ENCODE measurements at places on chromosomes 3 and 15.

DNA sequence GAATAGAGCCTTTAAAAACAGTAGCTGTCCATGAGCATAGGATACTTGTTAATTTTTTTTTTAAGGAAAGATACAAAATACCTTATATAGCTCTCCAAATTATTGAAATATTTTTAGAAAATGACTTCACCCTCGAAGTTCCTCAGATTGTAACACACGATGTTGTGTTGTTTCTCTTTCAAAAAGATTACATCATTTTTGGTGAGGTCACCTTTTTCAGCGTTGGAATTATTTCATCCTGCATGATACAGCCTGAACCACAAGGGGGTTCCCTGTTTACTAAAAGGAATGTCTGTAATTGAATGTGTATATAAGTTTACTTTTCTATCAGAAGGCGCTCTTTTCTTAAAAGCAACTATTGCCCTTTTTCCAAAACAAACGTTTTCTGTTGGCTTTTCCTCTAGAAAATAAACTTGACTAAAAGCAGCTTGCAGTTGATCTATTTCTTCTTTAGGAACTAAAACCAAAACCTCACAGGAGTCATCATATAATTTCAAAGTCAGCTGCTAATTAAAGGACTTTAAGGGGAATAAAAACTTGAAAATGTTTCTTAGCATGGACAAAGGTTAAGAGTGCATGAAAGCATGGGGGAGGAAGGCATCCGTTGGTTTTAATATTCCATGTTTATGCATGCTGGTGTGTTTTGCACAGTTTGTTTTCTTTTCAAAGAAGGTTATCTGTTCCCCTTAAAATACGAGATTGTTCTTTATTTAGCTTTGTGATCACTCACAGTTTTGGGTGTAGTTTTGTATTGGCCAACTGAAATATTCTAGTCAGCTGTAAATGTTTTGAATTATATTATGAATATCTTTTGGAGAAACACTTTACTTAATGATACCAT, 29.4 kb downstream of the LYSMD4 start:
- no peak for DNase-seq

DNA sequence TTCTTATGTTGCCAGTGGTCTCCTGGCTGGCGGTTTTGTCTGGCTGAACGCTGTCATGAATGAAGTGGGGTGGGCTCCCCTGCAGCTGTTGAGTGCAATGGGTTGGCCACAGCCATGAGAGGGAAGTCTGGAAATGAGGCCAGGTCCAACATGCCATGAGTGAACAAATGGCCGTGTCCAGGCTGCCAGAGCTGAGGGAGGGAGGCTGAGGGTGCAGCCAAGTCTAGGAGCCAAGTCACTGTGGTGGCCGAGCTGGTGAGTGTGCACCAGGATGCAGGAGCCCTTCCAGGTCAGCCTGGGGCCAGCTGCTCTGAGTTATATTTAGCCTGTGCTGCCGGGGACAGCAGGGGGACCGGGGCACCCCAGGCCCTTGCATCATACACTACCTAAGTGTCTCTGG, 24.7 kb upstream of the PRR23E start:
- DNase-seq, result no peak

DNA sequence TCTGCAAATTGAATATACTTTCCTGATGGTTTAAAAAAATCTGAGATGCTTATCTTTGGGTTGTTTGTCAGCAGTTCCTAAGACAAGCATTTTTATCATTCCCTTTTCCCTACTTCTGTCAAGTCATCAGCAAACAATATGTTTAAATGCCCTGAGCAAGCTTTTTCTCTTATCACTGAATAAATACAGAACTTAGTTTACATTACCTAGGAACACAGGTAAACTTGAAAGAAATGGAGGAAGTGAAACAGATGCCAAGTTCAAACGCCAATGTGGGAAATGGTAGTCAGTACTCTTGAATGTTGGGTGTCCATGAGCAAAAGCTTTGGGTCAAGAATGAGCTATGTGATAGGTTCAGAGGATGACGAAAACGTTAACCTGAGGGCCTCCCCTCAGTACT, 17.2 kb upstream of the TCAIM start:
- no peak for DNase-seq

DNA sequence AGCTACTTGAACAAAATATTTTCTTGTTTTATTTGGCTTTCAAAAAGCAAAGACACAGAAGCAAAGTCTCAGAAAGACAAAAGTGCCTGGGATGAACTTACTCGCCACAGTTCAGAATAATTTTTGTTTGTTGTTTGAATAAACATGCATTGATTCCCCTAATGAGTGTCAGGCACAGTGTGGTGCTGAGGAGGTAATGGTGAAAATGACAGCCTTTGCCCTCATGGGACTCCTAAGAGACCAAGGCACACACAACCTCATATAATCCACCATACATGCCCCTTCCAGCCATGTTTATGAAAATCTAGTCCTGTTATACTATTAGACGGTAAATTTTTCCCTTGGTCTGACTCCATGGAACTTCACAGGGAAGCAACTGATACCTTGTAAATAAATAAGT, 2.5 kb downstream of the GOLIM4 start:
- DNase-seq, result no peak

DNA sequence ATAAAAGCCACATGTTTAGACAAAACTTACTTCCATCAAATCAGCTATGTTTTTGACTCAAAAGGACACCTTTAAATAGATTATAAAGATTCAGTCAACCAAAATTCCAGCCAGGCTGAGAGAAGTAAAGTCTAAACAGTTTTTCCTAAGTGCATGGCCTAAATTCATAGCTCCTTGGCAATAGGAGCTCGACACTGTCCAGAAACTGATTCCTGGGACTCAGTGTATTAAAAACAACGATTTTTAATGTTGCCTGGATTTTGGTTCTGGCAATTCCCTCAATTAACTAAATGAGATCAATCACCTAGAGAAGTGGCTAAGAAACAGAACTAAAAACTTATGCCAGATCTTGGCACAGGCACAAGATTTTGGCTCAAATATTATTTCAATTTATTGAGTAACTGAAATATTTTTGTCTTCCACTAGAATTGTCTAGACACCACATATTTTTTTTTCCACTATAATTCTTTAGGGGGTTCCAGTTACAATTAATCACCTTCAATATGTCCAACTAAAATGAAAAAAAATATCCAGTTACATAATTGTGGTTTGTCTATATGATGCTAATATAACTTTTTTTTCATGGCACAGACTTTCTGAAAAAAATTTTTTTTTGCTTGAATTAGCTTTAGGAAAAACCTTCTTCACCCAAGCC, 135.9 kb downstream of the TFDP2 start:
- DNase-seq, result no peak

DNA sequence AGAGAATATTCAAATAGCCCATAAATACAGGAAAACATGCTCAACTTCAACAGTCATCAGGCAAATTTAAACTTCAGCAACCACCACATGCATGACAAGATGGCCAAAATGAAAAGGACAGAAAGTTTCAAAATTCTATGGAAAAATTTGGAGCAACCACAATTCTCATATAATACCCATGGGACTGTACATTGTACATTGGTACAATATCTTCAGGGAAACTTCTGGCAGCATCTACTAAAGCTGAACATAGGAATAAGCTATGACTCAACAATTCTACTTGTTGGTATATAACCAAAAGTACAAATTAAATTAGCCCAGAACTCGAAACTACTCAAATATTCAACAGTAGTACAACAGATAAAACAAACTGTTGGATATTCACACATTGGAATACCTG, 847.6 kb downstream of the TBL1XR1 start:
- no peak for DNase-seq

- DNase-seq, result no peak
Measured at GRCh38 chr15:39616731-39617455, 36.0 kb downstream of the THBS1 start.

- DNase-seq, result no peak
Measured at GRCh38 chr3:1082108-1082507, 10.7 kb upstream of the CNTN6 start.

GRCh38 chr3:71977525-71977924, 192.6 kb upstream of the PROK2 start:
- DNase-seq, result no peak

- DNase-seq, result no peak
Measured at GRCh38 chr3:42501321-42501680, 1.1 kb upstream of the VIPR1 start.

GRCh38 chr3:134078169-134078831, 48.6 kb upstream of the SLCO2A1 start:
- DNase-seq, result no peak

DNA sequence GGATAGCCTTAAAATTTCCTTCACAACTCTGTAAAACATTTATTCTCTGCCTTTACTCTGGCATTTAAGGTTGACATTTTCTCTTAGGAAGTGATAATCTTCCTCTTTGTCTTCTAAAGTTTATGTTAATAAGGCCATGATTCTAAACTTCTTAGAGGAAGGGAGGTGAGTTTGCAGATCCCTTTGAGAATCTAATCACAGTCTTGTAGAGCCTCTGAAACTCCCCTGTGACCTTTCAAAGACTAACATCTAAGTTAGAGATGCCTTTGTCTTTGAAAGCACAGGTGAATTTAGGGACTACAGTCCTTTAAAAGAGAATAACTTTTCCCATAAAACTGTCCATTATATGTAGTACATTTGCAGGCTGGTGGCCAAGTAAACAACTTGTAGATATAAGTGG, 115.1 kb downstream of the PLCL2 start:
- no peak for DNase-seq

- DNase-seq, result no peak
Measured at GRCh38 chr3:180467177-180467576, 134.8 kb upstream of the TTC14 start.

- no peak for DNase-seq
Measured at GRCh38 chr3:18134386-18135059, 290.6 kb downstream of the SATB1 start.

- DNase-seq, result no peak
Measured at GRCh38 chr3:63909431-63909830, 2.8 kb downstream of the SCAANT1 start.

DNA sequence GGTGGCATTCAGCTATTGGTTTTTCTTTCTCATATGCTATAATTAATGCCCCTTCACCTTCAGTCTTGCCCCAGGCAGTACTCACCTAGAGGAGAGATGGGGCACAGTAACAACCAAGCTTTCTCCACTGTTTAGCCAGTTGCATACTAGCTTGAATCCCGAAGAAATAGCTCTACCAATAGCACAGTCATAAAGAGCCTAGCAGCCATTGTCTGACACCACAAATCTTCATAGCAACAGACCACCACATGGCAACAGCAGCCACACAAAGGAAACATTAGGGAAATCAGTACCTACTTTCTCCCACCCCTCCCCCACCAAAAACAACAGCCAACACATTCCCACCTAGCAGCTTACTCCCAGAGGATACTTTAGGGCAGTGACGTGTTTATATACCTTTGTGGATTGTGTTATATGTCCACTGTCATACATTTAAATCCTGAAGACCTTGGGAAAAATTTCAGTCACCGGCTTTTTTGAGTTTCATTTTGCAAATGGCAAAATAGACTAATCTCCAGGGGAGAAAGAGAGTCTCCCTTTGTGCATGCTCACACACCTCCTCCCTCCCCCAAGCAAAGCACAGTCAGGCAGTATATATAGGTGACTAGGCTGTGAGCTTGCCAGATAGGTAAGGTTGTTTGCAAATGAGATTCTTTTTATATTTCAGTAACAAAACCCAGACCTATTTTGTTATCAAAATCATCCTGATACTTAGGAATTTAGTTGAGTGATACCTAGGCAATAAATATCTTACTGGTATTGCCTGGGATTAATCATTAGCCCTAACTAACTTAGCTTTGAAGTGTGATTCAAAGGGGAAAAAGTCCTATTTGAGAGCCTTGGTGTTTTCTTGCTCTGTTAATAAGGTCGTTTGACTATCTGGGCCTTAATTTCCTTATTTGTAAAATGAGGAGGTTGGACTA, 140.6 kb downstream of the RBPMS2 start:
- DNase-seq, result no peak

DNA sequence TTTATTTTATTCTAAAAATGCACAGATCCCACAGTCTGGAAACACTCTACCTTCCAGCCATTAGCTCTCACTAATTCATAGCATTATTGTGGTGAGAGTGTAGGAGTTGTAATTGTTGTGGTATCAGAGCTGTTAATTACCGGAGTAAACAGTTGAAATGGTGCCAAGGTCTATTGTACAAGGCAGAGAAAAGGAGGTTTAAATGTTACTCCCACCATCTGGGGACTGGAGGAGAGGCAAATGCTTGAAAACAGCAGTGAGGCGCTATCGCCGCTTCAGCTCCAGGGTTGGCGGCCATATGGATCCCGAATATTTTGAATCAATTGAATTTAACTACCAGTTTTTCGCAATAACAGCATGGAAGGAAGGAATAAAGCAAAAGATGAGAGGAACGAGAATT, 113.1 kb upstream of the C15orf61 start:
- DNase-seq, result no peak

DNA sequence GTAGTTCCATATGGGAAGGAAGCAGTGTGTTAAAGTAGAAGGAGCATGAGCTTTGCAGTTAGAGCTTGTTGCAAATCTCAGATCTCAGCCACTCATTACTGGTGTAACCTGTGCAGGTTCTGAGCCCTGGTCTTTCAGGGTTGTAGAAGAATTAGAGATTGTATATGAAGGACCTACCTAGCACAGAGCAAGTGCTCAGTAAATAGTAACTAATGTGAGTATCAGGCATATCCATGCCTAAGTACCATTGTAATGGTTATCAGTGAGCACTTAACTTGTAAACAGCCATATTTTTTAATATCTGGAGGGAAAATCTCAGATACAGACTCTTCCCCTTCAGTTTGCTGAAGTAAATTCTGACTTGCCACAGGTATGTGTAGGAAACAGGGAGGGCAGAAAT, 59.3 kb downstream of the MAP6D1 start:
- no peak for DNase-seq

GRCh38 chr15:81349271-81349670, 24.7 kb downstream of the TMC3 start:
- DNase-seq, result no peak

DNA sequence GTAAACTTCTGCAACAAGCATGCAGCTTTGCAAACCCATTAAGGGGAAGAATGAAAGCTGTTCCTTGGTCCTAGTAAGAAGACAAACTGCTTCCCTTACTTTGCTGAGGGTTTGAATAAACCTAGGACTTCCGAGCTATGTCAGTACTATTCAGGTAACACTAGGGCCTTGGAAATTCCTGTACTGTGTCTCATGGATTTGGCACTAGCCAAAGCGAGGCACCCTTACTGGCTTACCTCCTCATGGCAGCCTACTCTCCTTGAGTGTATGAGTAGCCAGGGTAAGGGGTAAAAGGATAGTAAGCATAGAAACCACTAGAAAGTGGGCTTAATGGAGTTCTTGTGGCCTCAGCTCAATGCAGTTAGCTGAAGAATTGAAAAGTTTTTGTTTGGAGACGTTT, 224.2 kb downstream of the P3H2 start:
- no peak for DNase-seq

DNA sequence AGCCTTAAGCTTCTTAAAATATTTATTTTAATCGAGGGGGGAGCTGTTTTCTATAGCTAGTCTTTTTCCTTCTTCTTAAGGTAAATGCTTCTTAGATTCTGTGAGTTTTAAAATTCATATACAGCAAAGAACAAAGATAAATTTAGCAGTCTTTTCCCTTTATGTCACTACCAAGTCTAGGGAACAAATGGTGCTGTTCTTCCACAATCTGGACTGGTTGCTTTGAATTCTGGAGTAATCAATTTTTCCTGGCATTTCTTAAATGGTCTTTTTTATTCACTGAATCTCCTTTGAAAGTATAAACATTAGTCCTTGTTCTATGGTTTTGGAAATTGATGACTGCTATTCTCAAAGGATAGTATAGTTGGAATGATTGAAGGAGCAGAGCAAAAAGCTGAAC, 82.8 kb downstream of the CHL1 start:
- no peak for DNase-seq

All from cortex of kidney (tissue), 1 donor.